ENCODE measurements at places on chromosomes 12 and 14.

DNA sequence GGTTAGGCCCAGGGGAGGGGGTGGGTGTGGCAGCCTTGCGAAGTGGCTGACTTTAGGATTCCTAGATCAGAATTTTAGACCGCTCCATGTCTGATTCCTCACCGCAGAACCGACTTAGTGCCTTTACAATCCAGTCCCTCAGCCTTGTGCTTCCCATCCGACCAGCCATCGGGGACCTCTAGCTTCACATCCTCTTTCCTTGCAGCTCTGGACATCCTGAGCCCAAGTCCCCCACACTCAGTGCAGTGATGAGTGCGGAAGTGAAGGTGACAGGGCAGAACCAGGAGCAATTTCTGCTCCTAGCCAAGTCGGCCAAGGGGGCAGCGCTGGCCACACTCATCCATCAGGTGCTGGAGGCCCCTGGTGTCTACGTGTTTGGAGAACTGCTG, 557 bp downstream of the COPS7A start:
- no peak for DNase-seq

DNA sequence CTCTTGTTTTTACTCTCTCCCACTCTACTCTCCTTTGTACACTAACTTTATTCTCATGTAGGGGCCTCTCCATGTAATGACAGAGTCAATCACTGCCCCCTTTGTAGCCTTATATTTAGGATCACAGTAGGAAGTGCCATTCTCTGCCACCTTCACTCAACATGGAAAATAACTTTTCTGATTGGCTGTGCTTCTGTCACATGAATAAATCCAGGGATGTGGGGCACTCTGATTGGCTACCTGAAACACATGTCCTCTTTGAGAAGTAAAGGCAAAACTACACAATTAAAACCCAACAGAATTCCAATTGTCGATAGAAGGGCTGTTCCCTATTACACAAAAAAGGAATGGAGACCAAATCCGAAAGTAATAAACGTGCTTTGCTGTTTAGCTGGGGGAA, at the start of gene RNASE9:
RNASE9 (minus strand) TSS at position 87 of the 400 bp plus-strand sequence.
- no peak for DNase-seq

- DNase-seq: no peak
These were observed 45.3 kb upstream of the LRIG3 start for GRCh38 chr12:58965568-58965967.

- no peak for DNase-seq
These were observed 28.5 kb upstream of the MAGOHB start for GRCh38 chr12:10641735-10642500.

- no peak for DNase-seq
These were observed 53.7 kb downstream of the TMTC2 start for GRCh38 chr12:82740129-82741000.

GRCh38 chr12:26629864-26630263, 203.1 kb downstream of the ITPR2 start:
- no peak for DNase-seq

GRCh38 chr12:68305278-68305677, 26.9 kb downstream of the MDM1 start:
- DNase-seq: no peak

- no peak for DNase-seq
These were observed 17.9 kb upstream of the ALDH2 start for GRCh38 chr12:111748867-111749266.

- no peak for DNase-seq
These were observed 101.4 kb upstream of the RTL1 start for GRCh38 chr14:101004954-101005353.

DNA sequence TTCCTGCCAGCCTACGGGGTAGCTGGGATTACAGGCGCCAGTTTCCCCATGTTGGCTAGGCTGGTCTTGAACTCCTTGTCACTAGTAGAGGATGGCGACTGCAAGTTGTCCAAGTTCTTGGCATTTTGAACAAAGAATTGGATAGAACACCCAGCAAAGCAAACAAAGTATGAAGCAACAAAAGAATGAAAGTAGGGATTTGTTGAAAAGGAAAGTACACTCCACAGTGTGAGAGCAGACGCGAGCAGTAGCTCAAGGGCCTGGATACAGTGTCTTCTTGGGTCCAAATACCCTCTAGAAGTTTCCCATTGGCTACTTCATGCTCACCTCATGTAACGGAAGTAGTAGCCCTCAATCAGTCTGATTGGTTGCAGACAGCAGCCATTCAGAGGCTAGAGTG, 152.2 kb downstream of the CCER1 start:
- no peak for DNase-seq

- DNase-seq: no peak
These were observed 43.2 kb downstream of the KRT80 start for GRCh38 chr12:52148464-52149181.

DNA sequence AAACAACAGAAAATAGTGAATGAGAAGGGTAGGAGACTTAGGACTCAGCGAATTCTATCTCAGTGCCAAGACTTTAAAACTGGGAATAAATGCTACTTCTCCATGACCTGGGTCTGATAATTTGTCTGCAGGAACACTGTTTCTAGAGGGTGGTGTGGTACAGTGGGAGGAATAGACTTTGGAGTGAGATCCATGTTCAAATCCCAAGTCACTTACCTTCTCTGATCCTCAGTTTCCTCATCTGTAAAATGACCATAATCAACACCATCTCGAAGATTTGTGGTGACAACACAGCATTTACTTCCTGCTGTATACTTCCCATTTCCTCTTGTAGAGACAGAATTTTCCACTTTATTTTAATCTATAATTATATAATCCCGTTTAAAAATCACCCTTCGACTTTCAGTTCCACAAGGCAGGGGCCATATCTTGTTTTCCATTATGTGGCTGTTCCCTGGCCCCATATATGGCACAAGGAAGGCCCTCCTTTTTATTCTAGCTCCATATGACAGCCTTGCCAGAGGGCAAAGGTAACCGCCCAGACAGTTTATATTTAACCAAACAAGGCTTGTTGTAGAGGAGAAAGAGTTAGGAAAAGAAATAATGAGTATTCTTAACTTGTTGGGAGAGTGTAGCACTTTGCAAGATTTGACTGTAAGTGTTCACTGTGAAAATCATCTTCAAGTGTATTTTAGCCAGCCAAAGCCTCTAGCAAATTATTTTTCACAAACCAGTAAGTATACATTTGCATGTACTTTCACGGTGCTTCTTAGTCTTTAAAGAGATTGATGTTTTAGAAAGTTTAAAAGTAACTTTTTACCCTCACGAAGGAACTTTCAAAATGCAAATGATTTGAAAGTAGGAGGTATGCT, 243.1 kb downstream of the AKAP6 start:
- DNase-seq: no peak

DNA sequence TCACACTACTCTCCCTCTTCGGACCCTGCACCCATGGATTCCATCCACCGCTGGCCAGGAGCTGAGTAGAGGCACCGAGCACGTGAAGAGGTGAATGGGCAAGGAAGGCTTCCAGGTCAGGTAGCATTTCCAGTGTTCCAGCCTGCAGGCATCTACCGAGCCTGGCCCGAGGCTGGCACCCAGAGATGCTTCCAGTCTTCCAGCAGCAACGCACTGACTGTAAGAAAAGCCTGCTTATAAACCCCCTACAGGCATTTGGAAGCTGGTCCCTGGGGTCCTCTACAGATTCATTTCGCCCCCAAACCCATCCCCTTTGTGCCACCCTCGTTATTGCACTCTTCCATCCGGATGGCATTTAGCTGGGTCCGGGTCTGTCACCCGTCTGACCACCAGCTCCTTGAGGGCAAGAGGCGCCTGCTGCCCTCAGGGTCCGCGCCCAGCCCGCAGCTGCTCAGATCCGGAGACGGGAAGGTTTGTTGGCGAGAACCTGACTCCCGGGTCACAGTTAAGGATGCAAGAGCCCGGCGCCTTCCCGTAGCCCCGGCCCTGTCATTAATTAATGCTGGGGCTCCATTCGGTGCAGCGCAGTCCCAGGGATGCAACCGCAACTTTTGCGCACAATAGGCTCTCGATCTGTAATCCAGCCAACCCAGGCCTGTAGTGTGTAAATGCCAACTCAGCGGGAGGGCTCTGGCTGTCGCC, 614 bp upstream of the MARK3 start:
- no peak for DNase-seq

GRCh38 chr12:44157359-44157758, 321.5 kb downstream of the TMEM117 start:
- no peak for DNase-seq

DNA sequence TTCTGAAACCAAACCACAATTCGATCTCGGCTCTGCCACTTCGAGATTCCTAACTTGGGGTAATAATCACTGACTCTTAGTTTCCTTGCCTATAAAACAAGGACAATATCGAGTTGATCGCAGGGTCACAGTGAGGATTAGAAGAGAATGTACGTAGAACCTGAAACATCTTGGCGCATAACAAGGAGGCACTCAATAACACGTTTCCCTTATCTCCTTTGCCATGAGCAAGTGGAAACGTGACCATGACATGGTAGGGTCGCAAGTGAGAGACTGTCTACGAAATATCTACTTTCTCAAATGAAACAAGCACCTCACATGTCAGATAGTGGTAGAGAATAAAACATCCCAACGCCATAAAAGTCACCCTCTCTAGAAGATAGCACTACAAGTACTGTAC, 2.3 kb downstream of the DICER1 start:
- no peak for DNase-seq

- no peak for DNase-seq
These were observed 19.2 kb downstream of the DDX51 start for GRCh38 chr12:132124766-132125425.

DNA sequence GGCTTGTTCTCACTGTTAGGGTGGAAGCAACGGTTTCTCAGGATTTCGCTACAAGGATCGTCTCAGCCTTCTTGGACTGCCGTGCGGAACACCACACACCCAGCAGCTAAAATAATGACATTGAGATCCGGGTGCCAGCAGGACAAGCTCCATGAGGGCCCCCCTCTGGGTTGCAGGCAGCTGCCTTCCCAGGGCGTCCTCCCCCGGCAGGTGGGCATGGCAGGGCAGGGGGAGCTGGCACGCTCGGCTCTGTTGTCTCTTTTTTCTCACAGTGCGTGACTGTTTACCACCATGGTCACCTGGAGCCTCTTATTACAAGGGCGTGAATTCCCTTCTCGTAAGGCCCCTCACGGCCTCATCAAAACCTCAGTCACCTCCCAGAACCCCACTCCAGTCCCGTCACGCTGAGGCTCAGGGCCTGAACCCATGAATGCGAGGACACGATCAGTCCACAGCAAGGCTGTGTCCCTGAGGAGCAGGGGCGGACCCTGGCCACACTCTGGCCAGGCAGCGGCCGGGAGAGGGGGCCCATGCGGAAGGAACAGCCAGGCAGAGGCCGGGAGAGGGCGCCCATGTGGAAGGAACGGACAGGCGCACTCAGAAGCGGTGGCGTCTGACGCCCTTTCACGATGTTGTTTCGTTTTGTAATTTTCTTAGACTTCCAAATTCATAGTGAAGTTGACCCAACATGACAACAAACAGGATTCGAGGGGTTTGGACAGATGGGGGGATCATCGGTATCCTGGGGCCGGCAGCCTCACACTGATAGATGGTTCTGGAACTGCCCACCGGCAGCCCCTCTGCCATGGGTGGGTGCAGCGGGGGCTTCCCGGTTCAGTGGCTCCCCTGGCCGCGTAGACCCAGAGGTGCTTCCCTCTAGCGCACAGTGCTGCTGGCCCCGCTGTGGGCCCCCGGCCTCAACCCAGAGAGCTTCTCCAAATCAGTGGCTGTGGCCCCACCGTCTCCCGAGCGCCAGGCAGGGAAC, 10.0 kb downstream of the LRCOL1 start:
- DNase-seq: peak; percentile 11

GRCh38 chr12:91778091-91778832, 367.4 kb downstream of the BTG1 start:
- DNase-seq: no peak

- DNase-seq: no peak
These were observed 14.1 kb upstream of the GALNT9 start for GRCh38 chr12:132343294-132344004.

- no peak for DNase-seq
These were observed 138.3 kb downstream of the APAF1 start for GRCh38 chr12:98783420-98783819.

- no peak for DNase-seq
These were observed 43.0 kb downstream of the TXNRD1 start for GRCh38 chr12:104258476-104259067.

DNA sequence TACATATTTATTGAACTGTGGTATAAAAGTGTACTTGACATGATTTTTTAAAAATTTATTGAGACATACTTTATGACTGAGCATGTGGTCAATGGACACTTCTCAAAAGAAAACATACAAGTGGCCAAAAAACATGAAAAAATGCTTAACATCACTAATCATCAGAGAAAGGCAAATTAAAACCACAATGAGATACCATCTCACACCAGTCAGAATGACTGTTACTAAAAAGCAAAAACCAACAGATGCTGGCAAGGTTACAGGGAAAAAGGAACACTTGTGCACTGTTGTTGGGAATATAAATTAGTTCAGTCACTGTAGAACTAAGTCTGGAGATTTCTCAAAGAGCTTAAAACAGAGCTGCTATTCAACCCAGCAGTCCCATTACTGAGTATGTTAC, 1177.6 kb downstream of the GALC start:
- no peak for DNase-seq

GRCh38 chr12:102643879-102644575, 163.7 kb upstream of the IGF1 start:
- DNase-seq: no peak

GRCh38 chr12:128381946-128382345, 115.0 kb downstream of the TMEM132C start:
- DNase-seq: no peak

- no peak for DNase-seq
These were observed 10.6 kb upstream of the CDKL1 start for GRCh38 chr14:50407111-50407812.

GRCh38 chr12:49032679-49033447, 14.3 kb upstream of the PRKAG1 start:
- DNase-seq: no peak

GRCh38 chr12:44052554-44052953, 216.7 kb downstream of the TMEM117 start:
- no peak for DNase-seq

DNA sequence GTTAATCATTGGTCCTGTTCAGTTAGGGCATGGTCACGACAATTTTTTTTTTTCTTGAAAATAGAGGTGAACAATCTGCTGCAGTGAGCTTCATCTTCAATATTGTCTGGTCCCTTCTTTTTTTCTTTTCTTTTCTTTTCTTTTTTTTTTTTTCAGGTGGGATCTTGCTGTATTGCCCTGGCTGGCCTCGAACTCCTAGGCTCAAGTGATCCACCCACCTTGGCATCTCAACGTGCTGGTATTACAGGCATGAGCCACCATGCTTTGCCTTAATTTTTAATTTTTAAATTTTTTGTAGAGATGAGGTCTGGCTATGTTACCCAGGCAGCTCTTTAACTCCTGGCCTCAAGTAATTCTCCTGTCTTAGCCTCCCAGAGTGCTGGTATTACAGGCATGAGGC, 36.5 kb downstream of the MIPOL1 start:
- DNase-seq: no peak

GRCh38 chr12:127290251-127290650, 976.7 kb upstream of the TMEM132C start:
- DNase-seq: no peak

GRCh38 chr14:38226366-38226765, 18.7 kb downstream of the SSTR1 start:
- DNase-seq: no peak

GRCh38 chr12:115598871-115599811, 678.4 kb downstream of the MED13L start:
- DNase-seq: no peak

- DNase-seq: no peak
These were observed 22.4 kb downstream of the VPS37B start for GRCh38 chr12:122873540-122873939.

GRCh38 chr14:50865391-50866076, 6.3 kb upstream of the ABHD12B start:
- DNase-seq: no peak
